NCI-H1436 treated with DMSO at 0.1 percent for 48 hours (cell line): ENCODE measurements at places on chromosomes 3 and 15.
A peak's percentile ranks its signal among the peaks of the same experiment; 100 is the strongest.

DNA sequence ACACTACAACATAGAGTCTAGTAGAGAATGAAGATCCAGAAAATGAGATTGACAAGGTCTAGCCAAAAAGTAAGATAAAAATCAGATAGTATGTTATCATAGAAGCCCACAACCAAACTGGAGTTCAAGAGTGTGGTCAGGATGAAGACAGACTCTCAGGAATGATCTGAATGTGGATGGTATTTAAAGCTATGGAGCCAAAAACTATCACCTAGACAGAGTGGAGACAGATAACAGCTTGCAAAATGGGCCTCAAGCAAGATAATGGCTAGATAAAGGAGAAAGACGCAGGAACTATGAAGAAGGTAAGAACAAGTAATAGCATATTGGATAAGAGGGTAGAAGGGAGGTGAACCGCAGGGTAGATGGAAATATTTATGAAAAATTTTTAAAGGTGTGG lies 35.4 kb downstream of the ZMAT3 start:
- DNase-seq = no peak

GRCh38 chr3:88623709-88624108 lies 473.9 kb downstream of the C3orf38 start:
- no peak for DNase-seq

DNA sequence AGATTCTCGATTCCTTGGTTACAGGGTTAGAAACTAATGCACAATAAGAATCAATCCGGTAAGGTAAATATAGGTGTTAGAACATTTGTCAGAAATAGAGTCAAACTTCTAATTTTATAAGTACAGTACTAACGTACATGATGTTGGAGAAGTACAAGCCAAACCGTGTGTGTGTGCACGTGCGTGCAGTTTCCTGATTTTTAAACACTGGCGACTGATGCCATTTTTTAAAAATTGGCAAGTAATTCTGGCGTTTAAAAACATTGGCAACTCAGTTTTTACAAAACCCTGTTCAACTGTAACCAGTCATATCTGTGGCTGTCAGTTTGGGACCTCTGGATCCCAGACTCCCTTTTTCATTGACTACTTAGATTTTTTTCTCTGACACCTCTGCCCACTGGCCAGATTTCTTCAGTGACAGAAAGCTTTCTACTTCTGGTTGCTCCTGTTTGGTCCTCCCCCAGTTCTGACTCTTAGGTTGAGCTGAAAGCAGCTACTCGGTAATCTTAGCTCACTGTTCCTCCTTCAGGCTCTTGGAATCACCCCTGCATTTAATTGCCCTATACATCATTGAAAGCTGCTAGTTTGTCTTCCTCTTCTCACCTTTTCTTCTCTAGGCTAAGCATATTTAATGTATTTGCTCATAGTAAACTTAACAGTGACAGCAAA lies 843 bp downstream of the ATG7 start:
- no peak for DNase-seq

- no peak for DNase-seq
Observed at GRCh38 chr3:187919544-187919943, 174.3 kb upstream of the BCL6 start.

- no peak for DNase-seq
Observed at GRCh38 chr3:34780973-34781372, 858.4 kb upstream of the ARPP21 start.

GRCh38 chr3:11161666-11162065 lies 7.4 kb downstream of the HRH1 start:
- DNase-seq = no peak

DNA sequence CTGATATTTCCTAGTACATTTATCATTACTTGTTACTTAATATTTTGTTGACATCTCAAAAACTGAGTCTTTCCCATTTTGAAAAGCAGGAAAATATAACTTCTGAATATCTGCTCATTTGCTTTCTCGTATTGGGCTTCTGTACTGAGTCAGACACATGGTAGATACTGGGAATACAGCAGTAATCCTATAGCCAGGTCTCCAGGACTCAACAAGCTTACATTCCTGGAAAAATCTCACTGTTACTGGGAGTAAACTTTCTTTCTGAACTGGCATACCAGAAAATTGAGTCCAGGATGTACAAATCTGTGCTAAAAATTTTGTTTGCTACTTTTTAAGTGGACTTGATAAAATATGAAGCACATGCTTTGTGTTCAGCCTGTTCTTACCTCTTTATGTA lies 240.4 kb downstream of the RBMS3 start:
- no peak for DNase-seq

DNA sequence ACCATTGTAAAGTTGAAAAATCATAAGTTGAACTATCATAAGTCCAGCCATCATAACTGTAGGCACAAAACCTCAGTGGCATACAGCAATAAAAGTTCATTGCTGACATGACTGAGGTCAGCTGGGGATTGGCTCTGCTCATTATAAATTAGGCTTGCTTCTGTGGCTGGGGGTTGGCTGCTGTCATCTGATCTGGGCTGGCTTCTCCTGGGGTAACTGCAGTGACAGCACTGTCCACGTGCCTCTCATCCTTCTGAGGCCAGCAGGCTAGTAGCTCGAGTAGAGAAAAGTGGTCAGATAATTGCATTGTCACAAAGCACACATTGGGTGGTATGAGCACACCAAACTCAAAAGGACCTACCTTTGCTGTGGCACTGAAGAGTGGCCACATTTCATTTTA lies 31.3 kb downstream of the CMTM7 start:
- no peak for DNase-seq

- peak; percentile 96 for DNase-seq
Observed at GRCh38 chr3:97817965-97818364, 3.8 kb upstream of the CRYBG3 start.
